IMR-90 (cell line): ENCODE measurements at places on chromosomes 13 and 19. TPM values are rescaled to one million over a fixed set of nuclear protein-coding genes. Genes with fewer than 3 reads are reported as not detected.

GRCh38 chr13:103284466-103284865 lies 218.2 kb upstream of the SLC10A2 start:
- H3K27me3 ChIP-seq: no peaks in the 10 kb centered on the region
- DNase-seq: no peak
- no peaks in the 10 kb centered on the region for H3K4me1 ChIP-seq
- no peak overlapping the region for H3K4me3 ChIP-seq
- no peaks in the 10 kb centered on the region for H3K36me3 ChIP-seq

DNA sequence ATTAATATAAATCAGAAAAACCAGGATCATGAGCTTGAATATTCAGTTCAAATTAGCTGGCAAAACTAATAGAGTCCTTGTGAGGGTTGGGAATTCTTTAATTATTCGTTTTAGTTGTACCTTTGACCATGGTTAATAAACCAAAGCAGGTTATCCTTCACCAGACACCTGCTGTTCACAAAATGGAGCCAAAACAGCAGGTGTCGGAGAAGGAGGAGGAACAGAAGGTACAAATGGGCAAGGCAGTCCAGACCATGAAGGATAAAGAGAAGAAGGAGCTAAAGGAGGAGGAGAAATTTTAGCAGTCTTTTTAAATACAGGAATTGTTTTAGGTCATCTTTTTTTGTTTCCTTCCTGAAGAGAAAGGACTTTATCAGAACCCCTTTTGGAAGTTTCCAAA lies 106.1 kb downstream of the NHLRC3 start:
- no peak overlapping the region for H3K27ac ChIP-seq
- H3K4me1 ChIP-seq: no peaks in the 10 kb centered on the region
- H3K36me3 ChIP-seq: no peaks in the 10 kb centered on the region

REX1BD gene
- total RNA-seq: 14.2 and 19.2 TPM in 2 replicates

GRCh38 chr13:110525328-110526319 lies 35.9 kb downstream of the RAB20 start:
- no peaks in the 10 kb centered on the region; the same call in 1 of the 2 replicates for H3K36me3 ChIP-seq
- no peaks in the 10 kb centered on the region for H3K27me3 ChIP-seq
- no peak for DNase-seq
- H3K27ac ChIP-seq: no peak overlapping the region

DNA sequence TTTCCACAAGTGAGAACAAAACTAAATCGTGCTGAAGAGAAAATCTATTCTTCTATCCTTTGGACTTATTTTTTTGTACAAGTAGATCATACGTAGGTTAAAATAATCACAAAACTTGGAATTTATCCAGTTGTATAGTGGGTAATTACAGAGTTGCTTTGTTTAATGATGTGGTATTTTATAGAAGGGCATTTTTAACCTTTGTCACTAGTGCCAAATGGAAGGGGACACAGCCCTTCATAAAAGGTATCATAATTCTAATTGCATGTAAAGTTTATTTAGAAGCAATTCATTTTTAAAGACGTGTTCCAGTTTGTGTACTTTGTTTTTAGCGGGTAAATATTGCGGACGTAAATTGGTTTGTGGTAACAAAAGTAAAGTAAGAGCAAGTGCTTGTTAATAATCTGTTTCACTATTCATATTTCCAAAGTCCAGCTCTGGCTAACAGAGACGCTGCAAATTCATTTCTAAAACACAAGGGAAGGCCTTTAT lies 99.5 kb downstream of the ERCC5 start:
- no peak for DNase-seq
- H3K27ac ChIP-seq: no peak overlapping the region
- no peaks in the 10 kb centered on the region for H3K27me3 ChIP-seq

GRCh38 chr19:48390188-48391099 lies 907 bp downstream of the KDELR1 start:
- peaks cover 24% of the 10 kb centered on the region for H3K36me3 ChIP-seq
- peak overlapping the region; percentile 99 for H3K4me3 ChIP-seq
- peaks cover 7% of the 10 kb centered on the region; the same call in 1 of the 2 replicates for H3K4me1 ChIP-seq
- peak overlapping the region; percentile 99 for H3K27ac ChIP-seq
- H3K27me3 ChIP-seq: peaks cover 26% of the 10 kb centered on the region

GRCh38 chr13:39565036-39565949 lies 37.7 kb downstream of the LHFPL6 start:
- DNase-seq: peak; percentile 95
- peak overlapping the region; percentile 34; the same call in 1 of the 2 replicates for H3K4me3 ChIP-seq
- H3K4me1 ChIP-seq: peaks cover 12% of the 10 kb centered on the region
- H3K27ac ChIP-seq: peak overlapping the region; percentile 50; the same call in 1 of the 2 replicates
- no peaks in the 10 kb centered on the region for H3K27me3 ChIP-seq

IL4I1 gene
- under 0.01 and 0.36 TPM in 2 replicates for total RNA-seq

- H3K27me3 ChIP-seq: no peaks in the 10 kb centered on the region
- H3K36me3 ChIP-seq: no peaks in the 10 kb centered on the region
- H3K4me1 ChIP-seq: no peaks in the 10 kb centered on the region
- H3K4me3 ChIP-seq: no peak overlapping the region
- no peak overlapping the region for H3K27ac ChIP-seq
Measured at GRCh38 chr19:17429641-17430113, 9.8 kb downstream of the MVB12A start.

DNA sequence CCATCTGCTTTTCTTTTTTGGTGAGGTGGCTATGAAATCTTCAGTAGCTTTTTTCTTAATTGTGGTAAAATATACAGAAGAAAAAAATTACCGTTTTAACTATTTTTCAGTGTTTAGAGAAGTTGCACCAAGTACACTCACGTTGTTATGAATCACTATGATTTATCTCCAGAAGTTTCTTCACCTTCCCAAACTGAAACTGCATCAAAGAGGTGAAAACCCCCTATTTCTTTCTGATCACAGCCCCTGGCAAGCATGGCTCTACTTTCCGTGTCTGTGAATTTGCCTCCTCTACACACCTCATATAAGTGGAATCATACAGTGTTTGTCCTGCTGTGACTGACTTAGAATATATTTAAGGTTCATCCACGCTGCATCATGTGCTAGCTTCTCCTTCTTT lies 15.6 kb upstream of the SIGLEC10 start:
- no peaks in the 10 kb centered on the region for H3K27me3 ChIP-seq
- no peaks in the 10 kb centered on the region for H3K36me3 ChIP-seq
- H3K4me1 ChIP-seq: no peaks in the 10 kb centered on the region
- no peak overlapping the region for H3K27ac ChIP-seq
